ENCODE measurements at places on chromosomes 6 and 20.

- H3K27me3 ChIP-seq: no peaks in the 10 kb centered on the region
- no peak overlapping the region for H3K4me3 ChIP-seq
- no peak overlapping the region for H3K27ac ChIP-seq
- no peaks in the 10 kb centered on the region for H3K4me1 ChIP-seq
- H3K36me3 ChIP-seq: no peaks in the 10 kb centered on the region
These were observed 95.8 kb downstream of the BANF2 start for GRCh38 chr20:17795501-17796071.

DNA sequence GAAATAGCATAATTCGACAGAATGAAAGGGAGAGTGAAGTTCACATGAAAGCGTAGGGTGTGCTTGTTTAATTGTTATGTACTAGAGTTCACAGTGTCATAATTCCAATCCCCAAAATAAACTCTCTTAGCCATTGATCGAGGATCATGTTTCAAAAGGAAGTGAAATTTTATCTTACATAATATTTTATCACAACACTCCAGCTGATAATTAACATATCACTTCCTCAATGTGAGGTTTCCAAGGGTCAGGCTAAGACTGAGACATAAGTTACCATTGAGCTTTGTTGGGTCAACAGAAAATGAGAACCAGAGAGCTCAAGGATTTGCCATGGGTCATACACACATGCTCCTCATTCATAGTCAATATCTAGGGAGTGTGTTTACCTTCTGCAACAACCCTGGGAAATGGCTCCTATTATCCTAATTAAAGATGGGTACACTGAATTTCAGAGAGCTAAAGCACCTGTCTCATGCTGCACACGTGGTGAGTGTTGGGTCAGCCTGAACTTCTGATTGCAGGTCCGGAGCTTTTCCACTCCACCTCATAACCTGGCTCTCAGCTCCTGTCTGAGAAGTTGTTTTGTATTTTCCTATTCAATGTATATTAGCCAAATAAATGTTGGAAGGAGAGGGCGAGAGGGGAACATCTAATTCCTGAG lies 3.0 kb downstream of the GSTA2 start:
- no peak for DNase-seq
- H3K27ac ChIP-seq: no peak overlapping the region

- H3K27me3 ChIP-seq: no peaks in the 10 kb centered on the region
- H3K4me1 ChIP-seq: no peaks in the 10 kb centered on the region
- no peak for DNase-seq
- H3K36me3 ChIP-seq: no peaks in the 10 kb centered on the region
These were observed 384.7 kb downstream of the C6orf118 start for GRCh38 chr6:164924674-164925073.

GRCh38 chr20:35823937-35824336 lies 52.1 kb downstream of the PHF20 start:
- no peaks in the 10 kb centered on the region for H3K27me3 ChIP-seq
- DNase-seq: no peak
- H3K36me3 ChIP-seq: peaks cover 5% of the 10 kb centered on the region
- H3K4me3 ChIP-seq: no peak overlapping the region

- no peak overlapping the region for H3K4me3 ChIP-seq
- no peaks in the 10 kb centered on the region for H3K27me3 ChIP-seq
- no peak overlapping the region for H3K27ac ChIP-seq
- DNase-seq: no peak
- no peaks in the 10 kb centered on the region for H3K36me3 ChIP-seq
These were observed 130.5 kb downstream of the MYB start for GRCh38 chr6:135311446-135312200.

GRCh38 chr20:3177746-3178485 lies 4.6 kb upstream of the LZTS3 start:
- H3K27ac ChIP-seq: no peak overlapping the region
- peaks cover 5% of the 10 kb centered on the region for H3K27me3 ChIP-seq
- no peak overlapping the region for H3K4me3 ChIP-seq
- no peak for DNase-seq

DNA sequence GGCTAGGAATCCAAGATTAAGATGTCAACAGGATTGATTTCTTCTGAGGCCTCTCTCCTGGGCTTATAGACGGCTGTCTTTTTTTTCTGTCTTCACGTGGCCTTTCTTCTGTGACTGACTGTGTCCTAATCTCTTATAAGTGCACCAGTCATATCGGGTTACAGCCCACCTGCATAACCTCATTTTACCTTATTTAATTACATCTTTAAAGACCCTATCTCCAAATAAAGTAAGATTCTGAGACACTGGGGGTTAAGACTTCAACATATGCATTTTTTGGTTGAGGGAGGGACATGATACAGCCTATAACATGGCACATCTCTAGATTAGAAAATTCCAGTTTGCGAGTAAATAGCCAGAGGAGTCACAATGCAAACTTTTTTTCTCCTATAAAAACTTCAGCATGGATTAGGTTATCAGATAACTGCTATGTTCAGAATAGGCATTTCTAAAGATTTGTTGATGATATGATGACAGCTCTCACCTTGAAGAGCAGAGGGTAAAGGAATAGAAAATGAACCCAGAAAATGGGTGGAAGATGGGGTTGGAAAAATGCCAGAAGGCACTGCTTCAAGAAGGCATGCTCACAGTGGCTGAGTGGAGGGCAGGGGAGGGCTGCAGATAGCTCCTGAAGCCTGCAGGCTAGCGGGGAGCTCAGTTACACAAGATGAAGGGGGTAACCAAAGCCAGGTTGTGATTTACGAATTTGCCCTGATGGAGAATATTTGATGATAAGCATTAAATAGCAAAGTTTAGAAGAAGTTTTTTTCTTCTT lies 8.7 kb upstream of the PDE7B start:
- H3K4me1 ChIP-seq: no peaks in the 10 kb centered on the region
- H3K27ac ChIP-seq: no peak overlapping the region
- no peak overlapping the region for H3K4me3 ChIP-seq
- DNase-seq: no peak

All from naive thymus-derived CD4-positive, alpha-beta T cell (primary cell).